ENCODE measurements at places on chromosomes 5 and 9.

GRCh38 chr5:32585446-32586275 is at the start of gene SUB1:
TSS of gene SUB1 (plus strand) at chr5:32585557. CDS start at chr5:32588513, 2,956 bp downstream.
- peak; percentile 94 for DNase-seq

- peak; percentile 32 for DNase-seq
Measured at GRCh38 chr9:93451849-93452709, 594 bp downstream of the FAM120A start.

DNA sequence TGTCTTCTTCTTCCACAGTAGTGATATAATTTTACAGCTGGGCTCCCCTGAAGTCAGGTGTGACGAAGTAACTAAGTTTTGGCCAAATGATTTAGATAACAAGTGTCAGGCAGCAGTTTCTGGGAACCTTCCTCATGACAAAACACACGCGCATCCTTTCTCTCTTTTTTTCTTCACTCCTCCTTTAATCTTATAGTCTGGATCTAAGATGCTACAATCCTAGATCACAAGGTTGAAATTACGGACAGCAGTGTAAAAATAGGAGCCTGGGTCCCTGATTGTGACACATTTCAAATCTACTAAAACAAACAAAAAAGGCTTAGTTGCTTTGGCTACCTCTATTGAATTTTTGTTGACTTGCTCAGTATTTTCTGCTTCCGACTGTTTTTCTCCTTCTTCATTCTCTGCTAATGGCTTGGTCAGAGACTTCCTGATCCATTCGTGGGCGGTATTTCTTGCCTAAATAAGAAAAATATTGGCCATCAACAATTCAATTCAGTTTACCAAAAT is 36.1 kb downstream of the FAM114A2 start:
- DNase-seq: no peak

DNA sequence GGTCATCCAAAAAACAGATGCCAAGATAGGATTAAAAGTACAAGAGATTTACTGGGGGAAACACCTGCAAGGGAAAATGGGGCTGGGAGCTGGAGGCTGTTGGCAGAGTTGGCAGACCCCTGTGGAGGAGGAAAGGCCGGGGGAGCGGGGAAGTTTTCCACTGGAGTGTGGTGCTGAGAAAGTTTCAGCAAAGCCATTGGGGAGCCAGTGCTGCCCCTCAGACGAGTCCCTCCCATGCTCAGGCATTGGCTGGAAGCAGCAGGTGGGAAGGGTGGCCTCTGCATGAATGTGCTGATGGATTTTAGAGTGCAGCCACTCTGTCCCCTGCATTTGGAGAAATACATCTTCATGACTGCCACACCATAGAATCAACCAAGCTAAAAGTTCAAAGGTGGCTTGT is 52.8 kb downstream of the TTC1 start:
- DNase-seq: no peak

DNA sequence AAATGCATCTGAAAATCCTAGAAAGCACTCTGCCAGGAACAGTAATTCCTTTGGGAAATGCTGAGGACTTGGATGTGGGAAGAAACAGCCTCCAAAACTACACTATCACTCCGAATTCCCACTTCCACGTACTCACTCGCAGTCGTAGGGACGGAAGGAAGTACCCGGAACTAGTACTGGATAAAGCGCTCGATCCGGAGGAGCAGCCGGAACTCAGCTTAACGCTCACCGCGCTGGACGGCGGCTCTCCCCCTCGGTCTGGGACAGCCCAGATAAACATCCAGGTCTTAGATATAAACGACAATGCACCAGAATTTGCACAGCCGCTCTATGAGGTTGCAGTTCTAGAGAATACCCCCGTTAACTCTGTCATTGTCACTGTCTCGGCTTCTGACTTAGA is 786 bp downstream of the PCDHB3 start:
- DNase-seq: no peak

All from CD4-positive, alpha-beta T cell treated with Interleukin-21 for 1 hour (primary cell).